Nephron progenitor cell (in vitro differentiated cells): ENCODE measurements at places on chromosomes 1 and 21.

GRCh38 chr1:30332116-30333094, 391.0 kb downstream of the MATN1 start:
- no peak for DNase-seq

- no peak for DNase-seq
Observed at GRCh38 chr1:46580140-46580903, 23.7 kb downstream of the MKNK1 start.

GRCh38 chr1:157111396-157112165, 12.0 kb upstream of the ETV3L start:
- no peak for DNase-seq

DNA sequence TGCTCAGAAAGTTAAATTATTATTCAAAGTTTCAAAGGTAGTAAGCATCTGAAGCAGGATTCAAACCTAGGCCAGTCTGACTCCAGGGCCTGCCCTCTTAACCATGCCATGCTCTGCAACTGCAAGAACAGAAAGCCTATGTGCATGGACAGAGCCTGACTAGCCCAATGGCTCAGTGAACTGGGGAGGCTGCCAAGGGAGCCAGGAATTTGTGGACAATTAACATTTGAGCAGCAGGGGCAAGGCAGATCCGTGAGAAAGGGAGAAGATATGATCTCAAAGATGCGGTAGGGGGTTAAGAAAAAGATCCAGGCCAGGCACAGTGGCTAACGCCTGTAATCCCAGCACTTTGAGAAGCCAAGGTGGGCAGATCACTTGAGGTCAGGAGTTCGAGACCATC, 6.5 kb upstream of the ATP1A4 start:
- no peak for DNase-seq

DNA sequence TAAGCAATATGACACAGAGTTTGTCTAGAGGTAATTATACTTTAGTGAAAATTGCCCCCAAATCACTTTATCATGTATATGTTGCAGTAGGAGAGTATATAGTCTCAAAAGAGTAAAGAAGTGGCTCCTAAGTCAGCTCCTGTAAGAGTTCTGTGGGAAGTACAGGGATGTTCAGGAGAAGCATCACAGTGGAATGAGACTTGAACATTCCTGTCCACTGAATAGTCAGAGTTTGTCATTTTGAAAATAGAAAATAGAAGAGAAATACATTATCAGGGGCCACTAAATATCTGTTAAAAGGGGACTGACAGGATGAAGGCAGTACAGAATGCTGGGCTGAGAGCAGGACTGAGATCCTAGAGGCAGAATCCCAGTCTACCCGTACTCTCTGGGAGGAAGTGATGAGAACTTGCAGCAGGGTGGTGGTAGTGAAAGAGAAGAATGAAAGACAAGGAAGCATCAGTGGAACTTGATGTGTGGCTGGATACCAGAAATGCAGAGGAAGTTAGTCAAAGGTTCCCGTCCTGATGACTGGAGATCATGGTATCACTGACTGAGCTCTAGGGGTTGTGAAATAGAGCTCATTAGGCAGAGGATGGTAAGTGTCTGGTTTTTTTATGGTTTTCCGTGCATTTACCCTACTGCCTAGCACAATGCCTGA, 153.4 kb downstream of the FMN2 start:
- no peak for DNase-seq

DNA sequence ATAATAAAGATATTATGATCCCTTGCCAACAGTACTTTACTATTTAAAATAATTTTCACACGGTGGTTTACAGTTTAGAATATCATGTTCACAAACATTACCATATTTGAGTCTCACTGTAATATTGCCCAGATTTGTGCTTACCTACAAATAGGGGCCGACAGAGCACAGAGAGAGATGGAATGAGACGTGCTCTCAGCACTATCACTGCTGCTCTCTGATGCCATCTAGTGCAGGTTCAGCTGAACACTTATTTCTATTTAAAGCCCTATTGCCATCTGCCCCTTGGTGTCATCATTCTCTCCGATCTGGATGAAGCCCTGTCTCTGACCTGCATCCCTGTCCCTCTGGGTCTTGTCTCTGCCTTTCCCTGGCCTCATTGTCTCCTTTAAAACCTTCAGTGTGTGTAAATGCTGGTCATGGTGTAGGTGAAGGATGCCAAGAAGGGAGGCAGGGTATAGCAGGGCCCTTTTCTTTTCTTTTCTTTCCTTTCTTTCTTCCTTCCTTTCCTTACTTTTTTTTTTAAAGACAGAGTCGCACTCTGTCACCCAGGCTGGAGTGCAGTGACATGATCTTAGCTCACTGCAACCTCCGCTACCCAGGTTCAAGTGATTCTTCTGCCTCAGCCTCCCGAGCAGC, 6.9 kb upstream of the GPATCH4 start:
- peak; percentile 46 for DNase-seq

DNA sequence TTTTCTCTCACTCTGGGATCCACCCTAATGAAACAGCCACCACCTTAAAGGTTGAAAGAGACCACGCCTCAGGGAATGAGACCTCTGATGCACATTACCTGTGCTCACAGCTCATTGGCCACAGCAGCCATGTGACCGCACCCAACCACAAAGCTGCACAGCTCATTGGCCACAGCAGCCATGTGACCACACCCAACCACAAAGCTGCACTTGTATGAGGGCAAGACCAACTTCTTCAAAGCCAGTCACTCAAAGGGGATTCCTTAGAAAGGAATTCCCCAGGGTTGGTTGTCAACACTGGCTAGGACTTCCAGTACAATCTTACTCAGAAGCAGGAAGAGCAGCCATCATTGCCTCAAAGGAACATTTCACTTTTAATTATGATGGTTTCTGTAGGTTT, 43.6 kb upstream of the PDE9A start:
- DNase-seq = no peak

DNA sequence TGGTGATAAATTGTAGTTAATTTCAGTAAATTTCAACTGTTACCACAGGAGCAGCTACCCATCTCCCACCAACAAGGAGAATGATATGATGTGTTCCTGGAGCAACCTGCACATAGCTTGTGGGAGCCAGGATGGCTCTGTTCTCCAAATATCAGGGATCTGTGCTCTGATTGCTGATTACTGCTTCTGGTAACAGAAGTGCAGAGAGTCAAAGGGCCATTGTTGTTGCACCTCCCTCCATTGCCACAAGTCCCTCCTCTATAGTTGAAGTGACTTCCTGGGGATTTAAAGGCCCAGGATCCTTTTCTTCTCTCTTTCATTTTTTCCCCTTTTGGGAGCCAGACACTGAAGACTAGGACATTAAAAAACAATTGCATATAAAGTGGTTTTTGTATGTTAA, 51.6 kb upstream of the HPDL start:
- DNase-seq = no peak

- no peak for DNase-seq
Observed at GRCh38 chr1:186897008-186897407, 68.3 kb downstream of the PLA2G4A start.

- DNase-seq = no peak
Observed at GRCh38 chr1:24849672-24850295, 80.3 kb downstream of the RUNX3 start.

GRCh38 chr1:203084588-203085527, 954 bp downstream of the MYOG start:
- DNase-seq = no peak

GRCh38 chr1:38431535-38432376, 385.2 kb upstream of the POU3F1 start:
- DNase-seq = no peak

DNA sequence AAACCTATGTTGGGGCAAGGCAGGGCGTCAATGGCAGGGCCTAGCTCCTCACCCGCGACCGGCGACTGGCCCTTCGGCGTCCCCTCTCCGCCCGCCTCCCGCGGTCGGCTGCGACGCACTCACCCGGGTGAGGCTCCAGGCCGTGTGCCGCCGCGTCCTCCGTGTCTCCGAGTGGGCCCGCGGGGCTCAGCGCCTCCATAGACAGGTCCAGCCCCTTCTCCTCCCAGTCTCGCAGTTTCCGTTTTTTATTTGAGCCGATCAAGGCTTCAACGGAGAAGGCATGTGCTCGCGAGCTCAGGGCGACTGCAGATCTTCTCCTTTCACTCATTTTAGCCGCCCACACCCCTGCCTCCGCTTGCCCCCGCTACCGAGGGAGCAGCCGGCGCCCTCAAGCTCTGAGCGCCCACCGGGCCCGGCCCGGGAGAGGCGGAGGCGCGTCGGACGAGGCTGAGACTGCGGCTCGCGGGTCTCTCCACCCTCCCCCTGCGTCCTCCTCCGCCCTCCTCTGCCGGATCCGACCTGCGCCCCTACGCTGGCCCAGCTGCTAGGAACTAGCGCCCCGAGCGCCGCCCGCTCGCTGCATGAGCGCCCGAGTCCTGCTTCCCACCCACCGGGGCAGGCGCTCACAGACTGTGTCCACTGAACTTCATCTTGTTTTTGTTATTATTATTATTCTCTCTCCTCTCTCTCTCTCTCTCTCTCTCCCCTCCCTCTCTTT, 516 bp downstream of the TBX15 start:
- peak; percentile 70 for DNase-seq

GRCh38 chr21:14273736-14274538, 58.0 kb downstream of the RBM11 start:
- no peak for DNase-seq

DNA sequence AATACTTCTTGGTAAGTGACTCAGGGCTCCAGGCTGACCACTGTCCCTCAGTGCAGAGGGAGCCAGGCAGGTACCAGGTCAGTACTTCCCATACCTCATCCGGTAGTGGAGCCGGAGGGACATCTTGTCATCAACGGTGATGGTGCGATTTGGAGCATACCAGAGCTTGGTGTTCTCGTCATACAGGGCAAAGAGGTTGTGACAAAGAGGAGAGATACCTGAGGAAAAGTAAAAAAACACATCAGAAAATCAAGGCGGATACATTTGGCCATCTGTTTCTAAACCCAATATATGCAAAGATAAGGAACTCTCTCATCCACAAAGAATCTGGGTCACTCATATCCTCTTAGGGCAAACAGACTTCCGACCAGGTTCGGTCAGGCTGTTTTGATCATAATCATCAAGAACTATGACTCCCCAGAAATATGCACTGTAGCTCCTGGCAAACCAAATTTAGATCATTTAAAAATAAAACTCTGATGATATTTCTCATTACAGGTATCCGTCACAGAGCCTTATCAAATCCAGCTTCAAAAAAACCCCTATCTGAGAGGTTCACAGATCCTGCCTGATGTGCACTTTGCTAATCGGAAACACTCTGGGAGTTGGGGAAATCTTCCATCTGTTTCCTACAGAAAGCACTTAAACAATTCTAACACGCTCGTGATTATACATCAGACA, 87.3 kb downstream of the JAK1 start:
- no peak for DNase-seq

GRCh38 chr21:42228709-42229220, 9.8 kb downstream of the ABCG1 start:
- no peak for DNase-seq

DNA sequence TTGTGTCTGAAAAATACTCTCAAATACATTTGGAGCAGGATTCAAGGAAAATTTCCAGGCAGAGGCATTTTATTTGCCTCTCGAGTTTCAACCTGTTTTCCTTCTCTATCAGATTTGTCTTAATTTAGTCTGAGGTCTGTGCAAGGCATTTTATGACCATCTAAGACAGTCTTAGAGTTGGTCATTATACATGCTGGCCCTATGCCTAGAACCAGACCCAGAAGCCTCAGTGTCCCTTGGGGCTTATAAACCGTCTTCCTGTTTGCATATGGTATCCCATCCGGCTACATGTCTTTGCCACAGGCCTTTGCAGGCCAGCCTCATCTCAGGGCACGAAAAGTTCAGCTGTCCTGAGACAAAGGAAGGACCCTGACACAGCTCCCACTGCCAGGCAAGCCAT, 346.1 kb downstream of the SIPA1L2 start:
- peak; percentile 9 for DNase-seq

- no peak for DNase-seq
Observed at GRCh38 chr1:1627261-1627828, 4.6 kb upstream of the MMP23B start.

GRCh38 chr1:3740752-3741151, 11.5 kb upstream of the CCDC27 start:
- no peak for DNase-seq

DNA sequence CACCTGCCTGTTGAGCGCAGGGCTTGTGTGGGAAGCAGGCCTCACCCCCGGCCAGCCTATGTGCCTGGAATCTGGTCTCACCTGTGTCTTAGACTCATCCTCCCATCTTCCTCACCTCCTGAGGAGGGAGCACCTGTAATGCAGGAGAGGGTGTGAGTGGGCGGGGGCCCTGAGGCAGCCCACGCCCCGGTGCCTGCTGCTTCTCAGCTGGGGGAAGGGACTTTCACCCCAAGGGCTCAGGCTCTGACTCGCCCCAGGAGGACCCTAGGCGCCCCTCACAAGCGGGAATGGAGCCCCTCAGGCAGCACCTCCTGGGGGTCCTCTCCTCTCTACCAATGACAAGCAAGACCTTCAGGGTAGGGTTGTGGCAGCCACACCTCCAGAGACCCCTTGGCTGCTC, 6.7 kb upstream of the ZNF670 start:
- no peak for DNase-seq

- DNase-seq = no peak
Observed at GRCh38 chr1:93178418-93178817, 1.8 kb downstream of the TMED5 start.

DNA sequence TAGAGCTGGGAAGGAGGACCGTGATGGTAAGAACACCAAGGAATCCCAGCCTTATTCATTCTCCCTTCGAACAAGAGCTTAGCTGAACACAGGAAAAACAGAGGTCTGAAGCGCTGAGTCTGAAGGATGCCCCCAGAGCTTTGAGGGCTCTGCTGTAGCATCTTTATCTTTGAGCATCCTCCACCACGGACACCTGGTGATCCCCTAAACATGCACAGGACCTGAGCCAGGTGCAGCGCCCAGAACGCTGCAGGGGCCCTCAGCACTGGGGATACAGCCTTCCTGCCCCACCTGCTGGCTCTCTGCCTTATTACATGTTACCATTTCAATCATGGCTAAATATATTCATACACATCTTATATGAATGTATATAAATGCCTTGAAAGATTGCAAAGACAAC, 7.7 kb upstream of the GPATCH4 start:
- DNase-seq = peak; percentile 48

DNA sequence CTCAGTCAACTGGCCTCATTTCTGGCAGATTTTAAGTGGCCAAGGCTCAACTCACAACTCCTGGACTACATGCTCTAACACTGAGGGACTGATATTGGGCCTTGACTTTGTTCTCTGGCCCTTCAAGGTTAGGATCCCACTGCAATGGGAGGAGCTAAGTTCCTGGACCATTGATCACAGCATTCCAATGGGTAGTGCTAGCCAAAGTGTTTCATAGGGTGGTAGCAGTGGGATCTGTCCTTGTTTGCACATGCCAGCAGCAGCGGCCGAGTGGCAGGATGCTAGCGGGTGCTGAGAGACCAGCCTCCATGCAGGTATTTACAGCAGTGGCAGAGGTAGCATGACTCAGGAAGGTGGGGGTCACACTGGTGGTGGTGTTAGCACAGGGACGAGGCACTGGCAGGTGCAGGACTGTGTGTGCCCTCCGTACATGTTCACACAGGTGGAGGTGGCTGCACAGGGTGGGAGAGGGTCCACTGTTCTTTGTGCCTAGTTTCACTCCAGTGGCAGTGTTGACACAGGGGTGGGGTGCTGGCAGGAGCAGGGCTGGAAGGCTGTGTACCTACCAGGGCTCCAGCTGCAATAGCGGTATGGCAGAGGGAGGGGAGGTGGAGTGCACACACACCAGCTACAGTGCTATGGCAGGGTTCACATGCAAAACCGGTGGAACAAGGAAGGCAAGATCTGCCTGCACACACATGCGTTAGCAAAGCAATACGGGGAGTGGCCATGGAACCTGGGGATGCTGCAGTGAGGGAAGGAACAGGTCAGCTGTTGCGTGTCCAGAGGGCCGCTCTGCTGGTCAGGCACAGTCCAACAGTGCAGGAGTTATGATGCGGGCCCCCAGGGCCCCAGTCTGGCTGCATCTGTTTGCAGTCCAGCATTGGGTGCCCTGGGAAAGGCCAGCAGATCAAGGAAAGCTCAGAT, 51.7 kb downstream of the COL24A1 start:
- no peak for DNase-seq
